ENCODE measurements at places on chromosomes 6 and 20.
A peak's percentile ranks its signal among the peaks of the same experiment; 100 is the strongest.

DNA sequence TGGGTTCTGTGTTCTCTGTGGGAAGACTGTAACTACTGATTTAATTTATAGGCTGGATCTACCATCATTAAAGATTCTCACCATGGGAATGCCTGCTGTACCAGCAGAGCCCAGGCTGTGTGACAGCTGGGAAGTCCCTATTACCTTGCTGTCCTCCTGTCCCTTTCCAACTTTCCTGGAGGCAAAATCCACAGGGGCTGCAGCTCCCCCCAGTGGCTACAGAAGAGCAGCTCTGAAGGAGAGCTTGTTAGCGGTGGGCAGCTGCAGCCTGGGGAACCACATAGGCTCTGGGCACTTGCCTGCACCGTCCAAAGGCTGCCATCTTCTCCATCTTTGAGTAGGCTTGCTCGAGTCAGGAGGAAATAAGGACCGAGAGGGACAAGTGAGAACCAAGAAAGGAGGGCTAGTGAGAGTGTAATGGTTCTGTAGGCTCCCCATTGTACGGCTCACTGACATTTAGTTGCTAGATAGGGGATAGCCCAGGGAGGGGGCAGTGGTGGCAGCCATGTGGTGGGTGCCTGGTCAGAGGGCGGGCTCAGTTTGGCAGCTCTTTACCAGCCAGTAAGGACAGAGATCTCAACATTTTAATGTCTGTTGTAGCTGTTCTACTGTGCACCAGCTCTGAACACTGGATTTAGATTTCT, 155.1 kb upstream of the MLIP start:
- DNase-seq: peak; percentile 25

GRCh38 chr20:22834651-22835256, 200.4 kb upstream of the SSTR4 start:
- no peak for DNase-seq

GRCh38 chr6:146389740-146390139, 153.9 kb upstream of the RAB32 start:
- no peak for DNase-seq

DNA sequence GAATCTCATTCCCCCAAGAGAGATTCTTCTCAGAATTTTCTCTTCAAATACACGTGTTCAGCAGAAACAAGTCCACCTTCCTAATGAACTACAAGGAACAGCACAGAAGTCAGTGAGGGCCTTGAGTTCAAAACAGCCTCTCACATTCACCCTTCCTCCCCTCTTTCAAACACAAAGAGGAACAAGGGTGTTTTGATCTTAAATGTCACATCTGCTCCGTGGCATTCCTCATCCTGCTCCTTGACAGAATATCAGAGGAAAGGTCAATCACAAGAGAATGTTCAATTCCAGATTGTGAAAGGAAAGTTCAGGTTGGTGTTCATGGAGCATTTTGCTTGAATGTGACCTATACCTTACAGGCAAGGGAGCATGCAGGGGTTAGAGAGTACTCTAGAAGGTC, 35.6 kb upstream of the FAM210B start:
- no peak for DNase-seq

GRCh38 chr6:73888050-73888449, 192.0 kb downstream of the CD109 start:
- no peak for DNase-seq

- no peak for DNase-seq
These were observed 226.8 kb upstream of the TENT5A start for GRCh38 chr6:81979329-81979728.

DNA sequence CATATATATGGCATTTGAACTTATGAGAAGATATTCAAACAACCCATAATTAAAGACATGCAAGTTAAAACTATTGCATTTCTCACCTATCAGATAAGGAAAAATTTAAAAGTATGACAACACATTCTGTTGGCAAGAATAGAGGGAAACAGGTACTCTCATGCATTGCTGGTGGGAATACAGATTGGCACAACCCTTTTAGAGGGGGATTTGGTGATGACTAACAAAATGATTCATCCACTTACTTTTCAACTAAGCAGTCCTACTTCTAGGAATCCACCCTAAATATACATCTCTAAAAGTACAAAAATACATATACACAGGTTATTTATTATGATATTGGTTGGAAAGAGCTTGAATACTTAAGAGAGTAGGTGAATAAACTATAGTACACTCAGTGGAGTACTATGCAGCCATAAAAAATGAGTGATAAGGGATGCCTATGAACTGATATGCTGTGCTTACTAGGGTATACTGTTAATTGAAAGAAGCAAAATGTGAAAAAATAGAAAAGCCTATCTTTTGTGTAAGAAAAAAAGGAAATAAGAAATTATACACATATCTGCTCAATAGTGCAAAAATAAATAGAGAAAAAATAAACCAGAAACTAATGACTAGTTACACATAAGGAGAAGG, 42.2 kb downstream of the ADAT2 start:
- no peak for DNase-seq

GRCh38 chr20:51022227-51022802, 592 bp downstream of the KCNG1 start:
- DNase-seq: no peak

- DNase-seq: no peak
These were observed 59.2 kb downstream of the KCNS1 start for GRCh38 chr20:45041464-45042337.

DNA sequence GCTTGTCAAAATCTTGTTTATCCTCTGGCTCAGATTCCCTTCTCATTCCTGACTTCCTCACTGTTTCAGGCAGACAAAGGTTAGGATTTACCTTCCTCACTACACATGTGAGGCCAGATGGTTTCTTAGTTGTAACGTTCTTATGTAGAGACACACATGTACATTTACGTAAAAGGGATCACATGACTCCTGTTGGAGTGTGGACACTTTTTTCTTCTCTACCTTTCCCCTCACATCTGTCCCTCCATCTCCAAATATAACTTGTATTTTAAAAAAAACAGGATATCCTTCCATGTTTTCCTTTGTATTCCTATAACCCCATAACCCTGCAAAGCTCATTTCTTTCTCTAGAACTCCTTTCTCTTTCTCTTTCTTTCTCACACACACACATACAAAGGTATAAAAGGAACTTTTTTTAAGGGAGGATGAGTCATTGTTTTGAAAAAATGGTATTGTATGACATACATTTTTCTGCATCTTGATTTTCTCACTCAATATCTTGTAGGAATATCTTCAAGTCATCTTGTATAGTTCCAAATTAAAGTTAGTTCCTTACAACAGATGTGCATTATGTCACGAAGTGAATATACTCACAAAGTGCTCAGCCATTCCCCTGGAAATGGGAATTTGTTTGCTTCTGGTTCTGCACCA, 78.2 kb upstream of the SULF2 start:
- no peak for DNase-seq
